ENCODE measurements at places on chromosomes 11 and 22. TPM values are rescaled to one million over a fixed set of nuclear protein-coding genes. Genes with fewer than 3 reads are reported as not detected.

The CFAP300 gene
- total RNA-seq = 0.38 TPM

The SCGB1C1 gene
- not detected for total RNA-seq

The RASL10A gene
- total RNA-seq = 1.3 TPM

The PPP6R3 gene
- 92.4 TPM for total RNA-seq

The TMPRSS13 gene
- total RNA-seq = not detected

DNA sequence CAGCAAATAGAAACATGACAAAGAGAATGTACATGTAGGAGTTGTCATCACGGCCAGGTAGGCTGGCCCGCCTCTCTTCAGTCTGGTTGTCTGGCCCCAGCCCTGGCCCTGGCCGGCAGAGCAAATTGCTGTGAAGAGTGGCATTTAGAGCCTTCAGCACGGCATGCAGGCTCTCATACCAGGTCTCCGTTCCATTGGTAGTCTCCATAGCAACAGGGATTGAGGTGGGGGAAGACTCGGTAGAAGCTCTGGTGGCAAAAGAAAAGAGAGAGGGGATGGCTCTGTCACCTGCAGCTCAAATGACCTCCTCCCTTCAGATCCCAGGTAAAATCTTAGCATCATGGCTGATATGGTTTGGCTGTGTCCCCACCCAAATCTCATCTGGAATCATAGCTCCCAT, 10.0 kb downstream of the KCNE3 start:
- DNase-seq = no peak

DNA sequence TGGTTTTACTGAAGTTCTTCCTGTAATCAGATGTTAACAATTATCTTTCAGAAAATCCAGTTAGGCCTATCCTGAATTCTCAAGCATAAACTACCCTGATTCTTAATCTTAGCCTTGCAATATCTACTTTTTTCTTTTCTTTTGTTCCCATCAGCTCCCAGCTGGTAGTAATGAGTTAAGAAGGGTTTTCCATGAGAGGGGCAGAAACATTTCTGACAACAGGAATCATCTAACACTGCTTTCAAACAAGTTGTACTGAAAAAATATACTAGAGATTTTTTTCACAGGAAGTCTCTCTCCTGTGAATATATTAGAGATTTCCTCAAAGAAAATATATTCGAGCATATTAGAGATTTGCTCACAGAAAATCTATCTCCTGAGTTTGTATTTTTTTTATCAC, 3.3 kb upstream of the TRIM6 start:
- no peak for DNase-seq

DNA sequence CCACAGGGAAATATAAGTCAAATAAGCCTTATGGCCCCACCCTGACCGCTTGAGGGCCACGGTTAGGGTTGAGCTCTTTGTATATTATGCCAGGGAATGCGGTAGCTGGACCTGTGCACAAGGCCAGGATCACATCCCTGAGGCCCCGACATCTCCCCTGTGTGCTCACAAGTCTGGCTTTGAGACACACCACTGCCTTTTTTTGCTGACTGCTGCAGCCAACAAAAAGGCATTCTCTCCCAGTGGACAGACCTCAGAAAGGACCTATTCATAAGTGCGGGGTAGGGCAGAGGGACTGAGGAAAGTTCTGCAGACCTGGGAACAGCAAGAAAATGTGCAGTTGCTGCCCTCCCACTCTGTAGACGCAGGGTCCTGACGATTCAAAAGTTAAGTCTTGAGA, 3.4 kb upstream of the SIDT2 start:
- no peak for DNase-seq

- DNase-seq = no peak
Observed at GRCh38 chr11:67051945-67052488, 4.6 kb upstream of the RHOD start.

DNA sequence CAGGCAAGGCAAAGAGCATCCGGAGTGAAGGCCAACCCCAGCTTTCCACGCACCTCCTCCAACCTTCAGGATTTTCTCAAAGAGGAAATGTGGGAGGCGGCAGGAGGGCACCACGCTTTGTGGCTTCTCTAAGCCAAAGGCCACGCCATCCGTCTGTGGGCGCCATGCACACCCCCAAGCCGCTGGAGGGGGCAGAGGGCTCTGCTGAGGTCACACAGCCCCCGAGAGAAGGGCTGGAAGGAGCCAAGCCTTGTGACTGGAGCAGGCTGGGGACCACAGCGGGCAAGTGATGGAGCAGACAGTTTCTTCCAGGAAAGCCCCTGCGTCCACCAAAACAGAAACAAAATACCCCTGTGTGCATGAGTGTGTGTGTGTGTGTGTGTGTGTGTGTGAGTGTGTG, 527.4 kb downstream of the BRD1 start:
- DNase-seq = peak; percentile 5
